ENCODE measurements at places on chromosomes 7 and 10. TPM values are rescaled to one million over a fixed set of nuclear protein-coding genes. Genes with fewer than 3 reads are reported as not detected.

- peak; percentile 92 for ATAC-seq
Observed at GRCh38 chr7:52764492-52765169, 270.8 kb upstream of the POM121L12 start.

DNA sequence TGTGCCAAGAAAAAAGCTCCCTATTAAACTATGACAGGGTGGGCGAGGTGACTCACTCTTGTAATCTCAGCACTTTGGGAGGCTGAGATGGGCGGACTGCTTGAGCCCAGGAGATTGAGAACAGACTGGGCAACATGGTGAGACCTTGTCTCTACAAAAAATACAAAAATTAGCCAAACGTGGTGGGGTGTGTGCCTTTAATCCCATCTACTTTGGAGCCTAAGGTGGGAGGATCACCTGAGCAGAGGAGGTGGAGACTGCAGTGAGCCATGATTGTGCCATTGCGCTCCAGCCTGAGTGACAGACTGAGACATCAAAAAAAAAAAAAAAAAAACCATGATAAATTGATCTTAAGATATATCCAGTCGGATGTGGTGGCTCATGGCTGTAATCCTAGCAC, 11.5 kb downstream of the POLR3A start:
- no peak for ATAC-seq

- ATAC-seq = no peak
Observed at GRCh38 chr10:22611425-22612115, 102.8 kb downstream of the PIP4K2A start.

DNA sequence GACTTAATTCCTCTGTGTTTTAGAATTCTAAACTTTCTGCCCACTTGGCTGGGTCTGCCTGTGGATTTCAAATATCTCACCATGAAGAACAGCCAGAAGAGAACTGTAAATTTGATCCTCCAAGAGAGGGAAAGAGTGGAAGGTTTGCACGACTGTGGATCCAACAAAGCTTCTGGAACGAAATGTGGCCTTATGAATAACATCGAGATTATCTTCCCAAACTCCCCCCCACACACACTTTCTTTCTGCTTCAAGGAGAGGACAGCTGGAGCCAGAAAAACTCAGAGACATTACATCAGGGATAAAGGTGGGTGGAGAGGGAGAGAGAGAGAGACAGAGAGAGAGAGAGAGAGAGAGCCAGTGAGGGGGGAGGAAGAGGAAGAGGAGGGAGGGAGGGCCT, 570.1 kb upstream of the MGMT start:
- no peak for ATAC-seq

DNA sequence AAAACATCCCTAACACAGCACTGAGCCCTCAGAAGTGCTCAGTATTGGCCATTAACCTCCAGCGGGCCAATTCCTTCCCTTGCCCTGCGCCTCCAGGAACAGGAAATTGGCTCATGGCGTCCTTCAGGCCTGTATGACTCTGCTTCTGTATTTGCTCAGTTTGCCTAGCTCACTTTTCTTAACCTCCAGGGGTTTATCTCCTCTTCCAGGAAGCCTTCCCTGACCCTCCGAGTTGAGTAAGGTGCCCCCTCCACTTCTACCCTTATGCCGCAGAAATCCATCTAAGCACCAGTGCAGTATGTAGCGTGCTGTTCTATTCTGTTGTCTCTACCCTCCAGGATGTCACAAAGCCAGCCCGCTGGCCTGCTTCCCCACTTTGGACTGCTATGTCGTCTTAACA, 1.1 kb upstream of the SFXN4 start:
- no peak for ATAC-seq

DNA sequence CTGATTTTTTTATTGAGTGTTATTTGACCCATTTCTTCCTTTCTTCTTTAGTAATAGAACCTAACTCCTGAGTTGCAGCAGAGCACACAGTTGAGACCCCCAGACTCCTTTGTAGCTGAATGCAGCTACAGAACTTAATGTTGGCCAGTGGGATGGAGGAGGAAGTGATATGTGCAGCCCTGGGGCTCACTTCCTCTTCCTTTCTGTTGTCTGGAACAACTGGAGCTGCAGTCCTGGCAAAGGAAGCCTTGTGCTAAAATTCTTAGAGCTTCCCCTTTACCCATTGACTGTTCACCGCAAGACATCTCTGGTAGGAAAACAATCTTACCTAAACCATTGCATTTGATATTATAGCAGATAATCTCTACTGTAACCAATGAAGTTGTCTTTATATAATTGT, 86.6 kb downstream of the ITGB8 start:
- ATAC-seq = no peak

- ATAC-seq = no peak
Observed at GRCh38 chr10:79133416-79133815, 64.7 kb downstream of the ZMIZ1 start.

DNA sequence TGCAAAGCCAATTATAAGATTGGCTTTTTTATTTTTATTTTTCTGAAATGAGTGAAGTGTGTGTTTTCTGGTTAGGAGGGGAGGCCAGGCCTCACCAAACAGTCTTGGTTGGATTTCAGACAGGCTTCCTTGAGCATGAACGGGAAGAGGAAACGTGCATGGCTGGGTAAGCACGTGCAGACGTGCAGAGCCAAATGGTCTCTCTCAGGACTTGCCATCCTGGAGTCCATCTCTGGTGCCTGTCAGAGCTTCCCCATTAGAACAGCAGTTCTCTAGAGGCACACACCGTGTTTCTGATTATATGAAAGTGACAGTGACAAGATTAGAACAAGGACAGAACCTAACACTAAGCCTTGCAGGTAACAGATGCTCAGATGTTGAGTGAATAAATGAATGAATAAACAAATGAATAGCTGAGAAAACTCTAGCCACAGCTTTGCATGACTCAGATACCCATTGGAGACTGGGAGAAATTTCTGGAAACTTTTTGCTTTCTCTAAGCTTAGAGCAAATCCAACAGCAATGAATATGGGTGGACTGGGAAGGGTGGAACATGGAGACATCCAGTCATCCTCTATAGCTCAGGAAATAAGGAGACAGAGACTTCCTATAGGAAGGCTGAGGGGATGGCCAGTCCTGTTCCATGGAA, 11.8 kb upstream of the CALD1 start:
- no peak for ATAC-seq

- ATAC-seq = no peak
Observed at GRCh38 chr10:45480294-45480693, 106.3 kb downstream of the ALOX5 start.

DNA sequence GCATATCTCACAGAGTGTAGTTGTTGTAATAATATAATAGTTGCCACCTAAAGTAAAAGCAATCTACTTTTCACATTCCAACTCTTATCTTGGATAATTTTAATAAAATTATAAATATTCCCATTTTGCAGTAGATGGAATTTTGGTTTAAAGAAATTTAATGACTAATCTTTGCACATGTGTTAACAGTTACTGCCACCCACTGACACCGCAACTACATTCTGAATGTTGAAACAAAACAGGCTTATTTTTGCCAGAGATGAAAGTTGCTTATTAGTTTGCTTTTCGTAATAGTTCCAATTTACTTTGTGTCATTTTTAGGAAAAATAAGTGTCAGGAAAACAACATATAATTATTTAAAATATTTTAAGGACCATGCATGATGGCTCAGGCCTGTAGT, 557.5 kb upstream of the PCDH15 start:
- ATAC-seq = no peak

DNA sequence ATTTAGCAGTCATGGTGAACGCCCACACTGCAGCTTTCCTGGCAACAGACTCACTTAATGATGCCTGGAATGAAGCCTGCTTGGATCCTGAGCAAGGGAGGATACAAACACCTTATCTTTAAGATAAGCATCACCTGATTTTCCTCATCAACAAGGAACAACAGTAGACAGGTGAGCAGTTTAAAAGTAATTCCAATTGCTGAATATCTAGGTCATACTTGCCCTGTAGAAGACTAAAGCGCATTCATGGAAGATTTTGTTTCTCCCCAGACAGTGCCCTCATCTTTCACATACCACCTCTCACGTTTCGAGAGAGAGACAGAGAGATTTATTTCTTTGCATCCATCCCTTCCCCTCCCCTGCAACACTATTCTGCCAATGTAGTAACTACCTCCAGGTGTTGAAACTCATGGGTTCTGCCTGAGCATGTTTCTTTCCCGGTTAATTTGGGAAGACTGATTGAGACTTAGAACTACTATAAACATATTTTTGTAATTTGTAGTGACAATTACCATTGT, 660.7 kb downstream of the PARD3 start:
- ATAC-seq = no peak

DNA sequence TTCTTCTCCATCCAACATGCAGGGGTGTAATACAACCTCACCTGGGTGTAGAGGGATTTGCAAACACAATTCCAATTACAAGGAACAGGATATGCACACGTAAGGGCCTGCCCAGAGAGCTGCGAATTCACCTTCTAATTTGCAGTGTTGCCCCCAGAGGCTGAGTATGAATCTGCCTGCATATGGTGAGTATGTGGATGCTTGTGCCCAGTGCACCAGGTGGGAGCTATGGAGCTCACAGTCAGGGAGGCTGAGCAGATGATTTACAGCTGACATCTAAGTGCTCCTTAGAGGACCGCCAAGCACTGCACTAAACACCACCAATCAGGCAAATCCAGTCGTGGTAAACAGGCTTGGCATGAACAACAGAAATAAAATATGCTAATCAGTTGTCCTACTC, 132.0 kb downstream of the RELN start:
- ATAC-seq = peak; percentile 59

DNA sequence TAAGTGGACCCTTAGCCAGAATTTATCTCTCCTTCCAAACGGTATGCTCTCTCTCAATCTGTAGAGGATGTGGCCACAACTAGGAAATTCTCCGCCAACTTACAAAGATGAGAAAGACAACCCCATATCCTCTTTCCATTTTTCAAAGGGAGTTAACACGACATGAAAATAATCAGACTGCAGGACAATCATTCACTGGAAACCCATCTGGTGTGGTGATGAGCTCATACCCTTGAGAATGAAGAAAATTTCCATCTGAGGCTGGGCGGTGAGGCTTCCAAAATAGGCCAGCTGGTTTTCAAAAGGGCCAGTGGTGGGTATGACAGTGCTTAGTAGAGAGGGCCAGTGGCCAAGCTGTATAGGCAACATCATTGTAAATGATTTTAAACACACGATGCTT, 369.6 kb downstream of the FRMD4A start:
- ATAC-seq = peak; percentile 93

DNA sequence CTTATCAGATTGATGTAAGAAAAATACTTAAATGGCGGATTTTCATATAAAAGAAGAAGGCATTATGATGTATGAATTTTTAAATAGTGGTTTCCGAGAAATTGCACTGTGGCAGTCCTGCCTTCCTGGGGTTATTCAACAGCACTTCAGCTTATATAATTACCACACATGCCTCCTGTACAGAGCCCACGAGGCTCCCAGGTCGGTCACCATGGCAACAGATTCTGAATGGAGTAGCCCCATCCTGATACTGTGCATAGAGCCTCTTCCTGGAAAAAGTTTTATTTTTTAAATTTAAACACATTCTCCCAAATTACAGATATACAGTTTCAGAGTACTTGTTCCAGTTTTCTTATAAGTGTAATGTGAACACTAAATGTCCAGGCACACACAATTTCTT, 15.9 kb upstream of the ASB4 start:
- peak; percentile 81 for ATAC-seq

GRCh38 chr7:156919132-156919713, 26.2 kb upstream of the LMBR1 start:
- ATAC-seq = no peak

DNA sequence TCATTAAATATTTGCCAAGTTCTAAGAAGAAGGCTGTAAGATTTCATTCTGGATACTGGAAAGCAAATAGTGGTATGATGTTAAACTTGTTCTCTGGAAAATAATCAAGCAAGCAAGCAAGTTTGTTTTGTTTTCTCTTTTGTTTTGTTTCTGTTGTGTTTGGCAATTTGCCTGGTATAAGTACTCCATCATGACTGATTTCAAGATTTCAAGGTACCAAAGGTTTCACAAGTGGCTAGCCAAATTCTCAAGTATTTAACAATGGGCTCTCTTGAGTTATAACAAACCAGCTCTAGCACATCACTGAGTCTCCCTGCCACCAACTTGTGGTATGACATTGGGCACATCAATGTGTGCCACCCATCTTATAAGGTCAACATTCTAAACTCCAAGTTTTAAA, 151.7 kb upstream of the IGFBP3 start:
- ATAC-seq = no peak

DNA sequence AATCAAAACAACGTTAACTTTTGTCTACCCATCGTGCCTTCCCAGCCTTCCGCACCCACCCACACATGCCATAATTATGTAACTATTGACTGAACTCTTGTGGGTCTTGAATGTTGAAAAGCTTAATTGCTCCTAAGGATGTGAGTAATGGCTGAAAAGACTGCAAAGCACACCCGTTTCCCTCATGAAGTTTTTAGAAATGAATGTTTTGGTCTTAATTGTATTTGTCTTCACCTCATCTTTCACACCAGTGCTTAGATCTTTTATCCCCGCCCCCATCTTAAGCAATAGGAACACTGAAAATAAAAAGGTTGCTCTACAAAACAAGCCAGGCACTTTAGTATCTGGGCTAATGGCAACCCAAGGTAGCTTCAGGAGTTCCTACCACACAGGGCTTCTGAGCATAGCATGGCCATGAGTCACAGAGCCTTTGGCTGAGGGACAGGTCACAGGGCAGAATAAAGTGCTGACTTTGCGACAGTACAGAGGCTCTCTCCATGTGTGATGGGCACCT, 690.5 kb downstream of the PARD3 start:
- no peak for ATAC-seq

GRCh38 chr7:96861-97260, 95.5 kb upstream of the FAM20C start:
- ATAC-seq = peak; percentile 70

- peak; percentile 94 for ATAC-seq
Observed at GRCh38 chr10:5692461-5693358, 8.1 kb downstream of the TASOR2 start.

DNA sequence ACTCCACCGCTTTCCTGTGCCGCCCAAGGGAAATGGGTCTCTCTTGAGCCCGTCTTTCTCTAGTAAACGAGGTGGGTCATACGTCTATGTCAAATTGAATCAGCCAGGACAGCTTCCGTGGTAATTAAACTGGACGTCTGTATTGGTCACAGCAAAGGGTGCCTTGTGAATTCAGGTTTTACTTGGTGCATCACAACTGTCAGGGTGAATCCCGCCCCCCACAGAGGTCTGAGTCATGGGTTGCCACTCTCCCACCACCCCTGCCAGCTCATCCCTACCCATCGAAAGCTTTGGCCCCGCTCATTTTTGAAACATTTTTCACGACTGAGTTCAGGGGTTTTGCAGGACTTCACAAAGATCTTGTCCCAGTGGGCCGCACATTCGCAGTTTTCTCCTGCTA, 8.0 kb upstream of the SP8 start:
- no peak for ATAC-seq

Gene GHITM
- 140 TPM for total RNA-seq

Gene EGR2
- total RNA-seq = 0.33 TPM

Gene OR13A1
- total RNA-seq = not detected

Gene GHRHR
- total RNA-seq = not detected

Gene INA
- 36.4 TPM for total RNA-seq

Gene CALHM3
- total RNA-seq = not detected

Gene HKDC1
- not detected for total RNA-seq

Gene PRSS37
- 0.15 TPM for total RNA-seq

Gene MYL10
- not detected for total RNA-seq

Gene RBP3
- total RNA-seq = 0.10 TPM
